ENCODE measurements at places on chromosomes 4 and X.

GRCh38 chrX:81259714-81260395, 58.0 kb downstream of the SH3BGRL start:
- no peak for DNase-seq

GRCh38 chrX:27336466-27337091, 126.6 kb downstream of the PPP4R3C start:
- DNase-seq = no peak

- DNase-seq = no peak
Measured at GRCh38 chrX:9227276-9227675, 193.3 kb upstream of the FAM9B start.

DNA sequence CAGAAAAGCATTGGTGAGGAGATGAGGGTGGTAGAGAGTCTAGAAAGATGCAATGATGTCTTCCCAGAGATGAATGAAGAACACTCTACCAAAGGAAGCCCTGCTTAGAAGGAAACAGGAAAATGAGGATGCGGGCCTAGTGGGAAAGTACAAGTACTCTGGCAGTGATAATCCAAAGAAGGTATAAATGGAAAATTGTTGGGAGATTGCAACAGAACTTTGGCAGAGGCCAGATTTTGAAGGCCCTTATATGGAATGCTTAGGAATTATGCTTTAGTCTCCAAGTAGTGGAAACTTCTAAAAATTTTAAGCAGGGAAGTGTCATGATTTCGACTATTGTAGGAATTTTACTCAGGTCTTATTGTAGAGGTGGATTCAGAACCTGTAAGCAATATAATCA, 11.0 kb downstream of the ARSJ start:
- no peak for DNase-seq

DNA sequence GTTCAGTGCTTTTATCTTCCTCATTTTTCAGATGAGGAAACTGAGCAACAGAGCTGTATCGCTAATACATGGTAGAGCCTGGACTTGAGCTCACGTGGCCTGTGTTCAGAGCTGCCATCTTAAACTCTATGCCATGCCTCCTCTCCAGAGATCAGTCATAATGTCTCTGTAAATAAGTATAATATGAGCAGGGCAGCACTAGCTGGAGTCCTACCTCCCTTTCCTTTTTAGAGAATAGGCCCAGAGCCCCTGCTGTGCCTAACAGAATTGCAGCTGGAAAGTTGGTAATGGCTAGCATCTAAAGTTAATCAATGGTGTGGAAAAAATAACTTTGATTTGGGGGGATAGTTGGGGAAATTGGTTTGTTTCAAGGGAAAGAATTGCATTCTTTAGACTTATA, 20.4 kb downstream of the CASP6 start:
- no peak for DNase-seq

GRCh38 chr4:139239127-139239772, 40.8 kb downstream of the MGARP start:
- DNase-seq = no peak
